H1 (cell line): ENCODE measurements at places on chromosomes 3 and 15.

GRCh38 chr3:104977719-104978118 lies 389.0 kb upstream of the ALCAM start:
- no peaks in the 10 kb centered on the region for H3K4me1 ChIP-seq
- H3K27ac ChIP-seq = no peak overlapping the region
- no peak overlapping the region for H3K4me3 ChIP-seq
- H3K27me3 ChIP-seq = no peaks in the 10 kb centered on the region
- H3K36me3 ChIP-seq = no peaks in the 10 kb centered on the region

GRCh38 chr15:45529613-45530012 lies 7.1 kb upstream of the SLC30A4 start:
- H3K36me3 ChIP-seq = no peaks in the 10 kb centered on the region
- no peak overlapping the region for H3K27ac ChIP-seq
- no peak overlapping the region for H3K4me3 ChIP-seq
- H3K4me1 ChIP-seq = no peaks in the 10 kb centered on the region

DNA sequence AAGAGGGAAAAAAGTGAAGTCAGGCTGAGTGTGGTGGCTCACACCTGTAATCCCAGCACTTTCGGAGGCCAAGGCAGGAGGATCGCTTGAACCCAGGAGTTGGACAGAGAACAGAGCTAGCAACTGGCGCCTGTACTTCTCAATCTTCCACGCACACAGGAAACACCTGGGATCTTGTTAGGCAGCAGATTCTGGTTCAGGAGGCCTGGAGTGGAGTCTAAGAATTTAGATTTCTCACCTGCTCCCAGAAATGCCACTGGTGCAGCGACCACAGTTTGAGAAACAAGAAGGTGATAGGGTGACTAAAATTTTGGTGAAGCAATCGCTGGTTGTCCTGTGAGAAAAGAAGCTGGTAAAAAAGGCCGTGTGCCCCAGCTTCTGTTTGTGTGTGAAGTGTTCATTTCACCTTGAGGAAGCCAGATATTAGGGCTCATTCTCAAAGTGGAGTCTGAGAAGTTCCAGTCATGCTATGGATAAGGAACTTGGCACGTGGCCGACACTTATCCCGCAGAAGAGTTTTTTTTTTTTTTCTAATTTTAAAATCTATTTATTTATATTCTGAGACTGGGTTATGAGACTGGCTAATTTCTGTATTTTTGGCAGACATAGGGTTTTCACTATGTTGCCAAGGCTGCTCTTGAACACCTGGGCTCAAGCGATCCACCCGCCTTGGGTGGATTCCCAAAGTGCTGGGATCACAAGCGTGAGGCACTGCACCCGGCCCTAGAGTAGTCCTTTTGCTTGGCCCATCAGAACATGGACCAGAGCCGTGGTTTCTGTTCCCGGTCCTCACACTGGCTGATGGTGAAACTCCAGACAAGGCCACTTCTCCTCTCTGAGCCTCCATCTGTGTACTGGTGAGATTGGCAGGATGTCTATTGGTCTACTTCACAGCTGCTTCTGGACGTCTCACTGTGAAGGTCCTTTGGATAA lies 324.6 kb upstream of the PROK2 start:
- no peak overlapping the region for H3K4me3 ChIP-seq
- H3K27me3 ChIP-seq = no peaks in the 10 kb centered on the region
- DNase-seq = no peak
- H3K4me1 ChIP-seq = no peaks in the 10 kb centered on the region

DNA sequence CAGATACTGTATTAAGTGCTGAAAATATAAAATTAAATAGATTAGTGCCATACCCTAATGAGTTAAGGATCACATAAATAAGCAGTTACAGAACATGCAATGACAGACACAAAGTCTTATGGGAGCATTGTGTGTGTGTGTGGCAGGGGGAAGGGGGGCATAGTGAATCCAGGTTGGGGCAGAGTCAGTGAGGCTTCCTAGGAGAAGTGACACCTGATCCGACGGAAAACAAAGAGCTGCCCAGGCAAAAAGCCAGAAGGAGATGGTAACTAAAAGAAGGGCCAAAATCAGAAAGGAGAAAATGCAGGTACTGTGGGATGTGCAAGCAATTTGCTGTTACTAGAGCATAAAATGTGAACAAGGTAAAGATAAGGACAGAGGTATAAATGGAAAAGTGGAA lies 80.1 kb upstream of the CHRM5 start:
- H3K27ac ChIP-seq = no peak overlapping the region
- DNase-seq = no peak
- H3K4me1 ChIP-seq = no peaks in the 10 kb centered on the region

- no peak overlapping the region for H3K4me3 ChIP-seq
- no peak for DNase-seq
- peaks cover 13% of the 10 kb centered on the region for H3K4me1 ChIP-seq
- peaks cover 5% of the 10 kb centered on the region for H3K36me3 ChIP-seq
- no peak overlapping the region; the same call in 1 of the 2 replicates for H3K27ac ChIP-seq
- H3K27me3 ChIP-seq = no peaks in the 10 kb centered on the region
Measured at GRCh38 chr3:50168791-50169190, 13.7 kb downstream of the SEMA3F start.

- no peak overlapping the region for H3K4me3 ChIP-seq
- H3K36me3 ChIP-seq = no peaks in the 10 kb centered on the region
- H3K27ac ChIP-seq = no peak overlapping the region
- H3K4me1 ChIP-seq = peaks cover 14% of the 10 kb centered on the region
- no peaks in the 10 kb centered on the region for H3K27me3 ChIP-seq
Measured at GRCh38 chr3:123352134-123352554, 96.7 kb downstream of the ADCY5 start.

DNA sequence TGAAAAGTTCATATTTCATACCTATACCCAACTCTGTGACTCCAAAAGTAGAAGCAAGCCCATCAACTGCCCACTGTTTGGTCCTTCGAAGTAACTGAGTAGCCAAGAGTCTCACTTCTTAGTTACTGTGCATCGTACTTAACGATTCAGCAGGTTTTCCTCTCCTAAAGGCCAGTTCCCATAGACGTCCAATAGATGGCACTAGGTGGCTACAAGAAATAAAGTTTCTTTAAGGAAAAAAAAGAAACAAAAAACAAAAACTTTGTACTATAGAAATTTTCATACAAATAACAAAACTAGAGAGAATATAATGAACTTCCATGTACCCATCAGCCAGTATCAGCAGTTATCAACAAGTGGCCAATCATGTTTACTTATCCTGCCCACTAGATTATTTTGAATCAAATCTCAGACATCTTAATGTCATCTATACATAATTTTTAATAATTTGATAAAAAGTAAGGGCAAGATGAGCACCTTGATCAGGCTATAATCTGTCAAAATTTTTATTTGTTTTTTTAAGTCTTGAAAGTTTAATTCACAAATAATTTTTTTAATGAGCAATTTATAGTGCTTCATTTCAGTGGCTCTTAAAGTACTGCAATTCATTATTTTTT lies 63.8 kb upstream of the ACP3 start:
- no peak overlapping the region for H3K4me3 ChIP-seq
- no peaks in the 10 kb centered on the region for H3K4me1 ChIP-seq
- no peaks in the 10 kb centered on the region for H3K27me3 ChIP-seq
- no peak for DNase-seq
- H3K36me3 ChIP-seq = no peaks in the 10 kb centered on the region
- no peak overlapping the region for H3K27ac ChIP-seq

DNA sequence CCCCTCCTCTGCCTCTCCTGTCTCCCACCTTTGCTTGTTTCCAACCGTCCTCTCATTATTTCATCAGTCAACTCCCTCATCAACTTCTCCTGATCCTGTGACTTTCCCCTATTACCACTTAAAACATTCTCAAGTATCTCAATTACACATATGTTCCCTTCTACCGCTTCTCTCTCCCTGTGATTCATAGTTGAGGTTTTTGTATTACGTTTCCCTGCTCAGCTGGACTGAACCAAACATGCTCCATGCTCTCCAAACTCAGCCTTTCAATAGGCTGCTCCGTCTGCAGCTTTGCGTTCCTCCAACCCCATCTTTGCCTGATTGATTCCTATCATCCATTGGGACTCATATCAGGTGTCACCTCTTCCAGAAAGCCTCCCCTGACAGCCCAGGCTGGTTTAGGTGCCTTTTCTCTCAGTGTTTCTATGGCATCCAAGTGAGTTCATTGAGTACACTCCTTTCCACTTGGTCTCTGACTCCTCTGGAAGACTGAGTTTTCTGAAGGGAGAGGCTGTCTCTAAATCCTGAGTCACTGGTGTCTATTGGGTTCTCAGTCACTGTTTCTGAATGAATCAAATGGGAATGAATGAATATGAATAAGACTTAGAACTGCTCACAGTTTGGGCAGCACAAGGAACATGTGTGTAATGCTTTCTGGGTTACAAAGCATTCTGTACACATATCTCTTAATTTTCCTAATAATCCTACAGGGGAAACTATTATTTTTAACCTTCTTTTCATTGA lies 56.4 kb downstream of the PLD1 start:
- no peak for DNase-seq
- H3K27me3 ChIP-seq = no peaks in the 10 kb centered on the region
- H3K4me3 ChIP-seq = no peak overlapping the region
- no peaks in the 10 kb centered on the region for H3K36me3 ChIP-seq

GRCh38 chr3:41350441-41350840 lies 151.1 kb downstream of the CTNNB1 start:
- no peak for DNase-seq
- no peak overlapping the region for H3K4me3 ChIP-seq
- H3K36me3 ChIP-seq = no peaks in the 10 kb centered on the region
- H3K27ac ChIP-seq = no peak overlapping the region
- H3K4me1 ChIP-seq = no peaks in the 10 kb centered on the region
- H3K27me3 ChIP-seq = no peaks in the 10 kb centered on the region

GRCh38 chr3:74613060-74613459 lies 1.4 kb downstream of the CNTN3 start:
- H3K4me1 ChIP-seq = peaks cover 8% of the 10 kb centered on the region; the same call in 1 of the 2 replicates
- no peak overlapping the region for H3K27ac ChIP-seq
- H3K36me3 ChIP-seq = no peaks in the 10 kb centered on the region
- no peak for DNase-seq

- H3K4me3 ChIP-seq = no peak overlapping the region; the same call in 1 of the 2 replicates
- H3K27me3 ChIP-seq = peaks cover 12% of the 10 kb centered on the region; the same call in 1 of the 2 replicates
- no peak for DNase-seq
- H3K36me3 ChIP-seq = no peaks in the 10 kb centered on the region
Measured at GRCh38 chr3:112000966-112001365, 2.2 kb downstream of the TAGLN3 start.
